ENCODE measurements at places on chromosomes 5 and 9.

- no peak for DNase-seq
These were observed 150.3 kb upstream of the GRIA1 start for GRCh38 chr5:153340139-153340538.

DNA sequence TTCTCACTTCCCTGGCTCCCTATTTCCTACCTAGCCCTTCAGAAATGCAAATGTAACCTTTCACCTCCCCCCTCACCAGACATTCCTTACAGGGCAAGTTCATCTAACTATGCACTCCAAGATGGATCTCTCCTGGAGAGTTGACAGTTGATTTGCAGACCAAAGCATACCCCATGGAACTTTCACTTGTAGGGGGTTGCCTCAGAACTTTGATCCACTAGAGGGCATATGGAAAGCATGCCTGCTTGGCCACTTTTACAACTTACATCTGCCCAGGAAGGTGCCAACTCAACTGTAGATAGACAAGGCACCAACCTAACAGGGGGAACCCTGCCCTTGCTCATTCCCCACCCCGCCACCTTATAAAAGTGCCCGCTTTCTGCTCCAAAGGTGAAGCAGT, 187.8 kb downstream of the NXNL2 start:
- DNase-seq: no peak

GRCh38 chr5:28576022-28576421, 1537.6 kb upstream of the CDH9 start:
- no peak for DNase-seq

- no peak for DNase-seq
These were observed 114.4 kb upstream of the LIFR start for GRCh38 chr5:38670878-38671277.

- DNase-seq: no peak
These were observed 114.9 kb downstream of the TRIO start for GRCh38 chr5:14257995-14258403.

DNA sequence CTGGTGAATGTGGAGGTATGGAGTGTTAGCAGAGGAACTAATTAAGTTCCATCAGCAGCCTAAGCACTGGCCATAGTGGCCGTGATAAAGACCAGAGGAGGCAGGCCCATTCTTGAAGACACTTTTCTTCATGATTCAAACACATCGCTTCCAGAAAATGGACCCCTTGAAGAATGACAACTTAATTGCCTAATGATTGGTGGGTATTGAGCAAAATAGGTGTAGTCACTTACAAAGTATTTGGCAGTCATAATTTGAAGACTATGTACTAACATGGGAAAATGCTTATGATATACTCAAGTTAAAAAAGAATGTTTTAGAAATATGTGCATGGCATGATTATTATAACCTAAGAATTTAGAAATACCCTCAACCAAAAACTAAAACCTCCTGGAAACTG, 44.8 kb downstream of the MEGF10 start:
- DNase-seq: no peak

- DNase-seq: no peak
These were observed 104.4 kb upstream of the GNA14 start for GRCh38 chr9:77752554-77752953.

DNA sequence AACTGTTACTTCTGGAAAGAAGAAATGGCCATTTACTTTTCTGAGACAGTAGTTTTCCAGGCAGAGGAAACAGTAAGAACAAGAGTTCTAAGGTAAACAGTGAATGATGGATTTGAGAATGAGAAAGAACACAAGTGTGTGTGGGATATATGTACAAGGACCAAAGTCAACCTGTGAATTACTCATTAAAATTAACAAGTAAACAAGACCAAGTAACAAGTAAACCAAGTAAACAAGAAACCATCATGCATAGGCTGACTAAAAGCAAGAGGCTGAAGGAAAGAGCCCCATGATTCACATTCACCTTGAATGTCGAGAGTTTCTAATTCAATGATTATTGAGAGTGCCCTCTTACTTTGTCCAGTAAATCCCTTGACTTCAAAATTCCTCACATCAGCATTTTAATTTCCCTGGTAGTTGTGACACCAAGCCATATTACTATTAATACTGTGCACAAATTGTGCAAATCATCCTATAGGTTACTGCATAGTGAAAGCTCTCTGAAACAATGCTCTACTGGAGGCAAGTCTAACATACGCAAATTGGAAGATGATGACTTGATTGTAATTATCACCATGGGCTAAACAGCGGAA, 9.8 kb upstream of the MARCOL start:
- DNase-seq: no peak

GRCh38 chr9:4831944-4832343, 39.2 kb downstream of the RCL1 start:
- no peak for DNase-seq

DNA sequence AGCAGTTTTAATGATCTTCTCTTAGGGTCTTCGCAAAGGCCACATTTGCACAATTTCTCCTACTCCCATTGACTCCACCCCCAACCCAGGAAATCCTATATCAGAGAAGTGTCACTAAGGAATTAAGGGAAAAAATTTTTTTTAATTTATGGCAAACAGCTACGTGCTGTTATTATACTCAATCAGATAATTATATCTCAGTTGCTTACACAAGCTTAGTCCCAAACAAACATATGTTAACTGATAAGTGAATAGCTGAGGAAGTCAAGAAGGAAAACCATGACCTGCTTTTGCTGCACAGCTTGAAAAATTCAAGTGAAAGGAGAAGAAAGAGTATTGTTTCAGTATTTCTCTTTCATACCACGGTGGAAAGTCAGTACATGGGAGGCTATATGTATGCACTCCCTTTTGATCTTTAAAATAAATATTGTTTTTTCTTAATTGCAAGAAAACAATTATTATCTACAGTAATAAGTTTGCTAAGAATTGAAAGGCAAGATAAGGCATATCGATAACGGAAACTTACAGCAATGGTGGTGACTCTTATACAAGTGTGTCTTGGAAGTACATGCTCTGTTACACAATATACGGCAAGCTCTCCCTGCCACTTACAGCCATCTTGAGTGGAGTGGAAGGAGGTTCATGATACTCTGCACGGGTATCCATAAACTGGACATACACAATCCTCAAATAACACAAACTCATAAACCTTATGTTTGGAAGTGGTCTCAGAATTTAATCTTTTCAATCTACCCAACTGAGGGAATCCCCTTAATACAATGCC, 167.9 kb upstream of the FREM1 start:
- DNase-seq: no peak
